ENCODE measurements at places on chromosomes 6 and 20.

DNA sequence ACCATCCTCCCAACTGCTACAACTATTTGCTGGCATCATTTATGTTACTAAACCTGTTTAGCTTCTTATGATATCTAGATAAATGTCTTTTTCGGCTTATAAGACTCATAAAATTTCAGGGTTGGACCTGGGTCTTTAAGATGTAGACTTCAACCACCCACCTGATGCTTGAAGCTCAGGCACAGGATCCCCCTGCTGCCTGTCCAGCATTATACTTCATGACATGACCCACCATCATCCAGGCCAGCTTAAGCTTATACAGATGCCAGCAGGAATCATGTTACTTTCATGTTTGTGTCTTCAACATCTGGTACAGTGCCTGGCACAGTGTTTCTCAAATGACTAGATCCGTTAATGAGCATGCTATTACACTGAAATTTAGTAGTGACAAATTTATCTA, 47.4 kb downstream of the SLC17A5 start:
- no peak for DNase-seq

DNA sequence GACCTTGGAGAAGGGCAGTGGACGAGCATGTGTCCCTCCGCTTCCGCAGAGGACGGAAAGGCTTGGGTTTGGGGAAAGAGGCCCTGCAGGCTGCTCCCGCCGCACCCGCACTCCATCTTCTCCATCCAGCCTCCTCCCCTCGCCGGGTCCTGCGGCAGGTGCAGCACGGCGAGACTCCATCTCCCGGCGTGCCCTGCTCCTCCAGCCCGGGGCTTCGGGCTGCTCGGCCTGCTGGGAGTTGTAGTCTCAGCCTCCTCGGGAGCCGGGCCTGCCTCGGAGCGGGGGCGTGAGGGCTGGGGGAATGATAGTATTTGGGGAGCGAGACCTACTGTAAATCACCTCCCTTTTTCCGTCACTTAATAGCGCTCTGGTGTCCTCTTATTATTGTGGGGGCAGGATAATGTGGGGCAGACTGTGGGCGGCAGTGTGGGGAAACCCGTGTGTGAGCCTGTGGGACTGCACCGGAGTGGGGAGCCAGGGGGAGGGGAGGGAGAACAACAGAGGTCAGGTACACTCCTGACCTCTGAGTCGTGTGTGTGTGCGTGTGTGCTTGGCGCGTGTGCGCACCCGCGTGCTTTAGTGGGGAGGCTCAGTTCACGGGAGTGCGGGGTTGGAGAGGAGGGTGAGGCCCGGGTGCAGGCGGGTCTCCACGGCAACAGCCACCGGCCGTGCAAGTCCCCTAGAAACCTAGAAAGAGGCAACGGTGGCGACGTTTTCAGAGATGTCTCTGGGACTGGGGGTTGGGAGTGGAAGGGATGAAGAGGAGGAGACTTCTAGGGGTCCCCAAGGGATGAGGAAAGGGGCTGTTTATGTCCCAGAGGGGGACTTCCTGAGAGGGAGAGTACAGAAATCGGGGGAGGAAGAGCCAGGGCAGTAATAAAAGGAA, 4.1 kb downstream of the TTBK1 start:
- DNase-seq, result peak; percentile 86

GRCh38 chr6:3619201-3619600, 132.3 kb downstream of the PXDC1 start:
- no peak for DNase-seq

- no peak for DNase-seq
Measured at GRCh38 chr6:2839982-2840748, 1.5 kb downstream of the SERPINB1 start.

DNA sequence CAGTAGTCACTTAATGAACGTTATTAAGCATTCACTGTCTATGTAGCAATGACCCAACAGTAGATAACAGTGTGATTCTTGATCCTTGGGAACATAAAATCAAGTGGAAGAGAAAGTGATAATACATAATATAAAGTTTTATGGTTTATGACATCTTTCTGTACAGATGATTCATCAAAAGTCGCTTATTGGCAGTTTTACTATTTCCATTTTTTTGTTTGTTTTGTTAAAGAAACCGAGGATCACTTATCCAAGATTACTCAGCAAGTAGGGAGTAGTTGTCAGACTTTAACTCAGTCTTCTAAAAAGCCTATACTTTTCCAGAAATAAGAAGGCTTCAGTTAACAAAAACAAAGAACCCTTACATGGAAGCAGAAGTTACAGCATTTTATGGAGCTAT, 260.8 kb downstream of the ZFAND3 start:
- no peak for DNase-seq

GRCh38 chr20:41050361-41051008, 21.9 kb downstream of the TOP1 start:
- no peak for DNase-seq

DNA sequence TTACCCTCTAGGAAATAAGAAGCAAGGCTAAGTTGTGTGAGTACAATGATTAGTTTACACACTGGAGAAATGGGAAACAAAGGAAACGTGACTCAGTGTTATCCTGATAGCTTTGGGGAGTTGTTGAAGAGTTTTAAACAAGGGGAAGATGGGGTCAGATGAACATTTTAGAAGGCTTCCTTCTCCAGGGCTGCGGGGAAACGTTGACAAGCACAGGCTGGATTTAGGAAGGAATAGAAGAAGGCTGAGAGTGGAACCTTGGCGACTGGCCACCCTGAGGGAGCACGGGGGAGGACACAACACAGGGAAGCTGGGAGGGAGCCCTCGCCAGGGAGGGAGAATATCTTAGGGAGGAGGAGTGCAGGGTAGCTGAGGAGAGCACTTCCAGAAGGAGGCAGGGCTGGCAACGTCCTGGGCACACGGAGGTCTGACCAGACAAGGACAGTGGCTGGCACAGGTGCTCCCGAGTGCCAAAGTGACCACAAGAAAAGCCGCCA, 134.7 kb downstream of the AIG1 start:
- DNase-seq, result peak; percentile 48

- DNase-seq, result no peak
Measured at GRCh38 chr6:61809004-61809595, 476.9 kb downstream of the KHDRBS2 start.

- DNase-seq, result no peak
Measured at GRCh38 chr6:33957892-33958525, 154.2 kb upstream of the MLN start.

DNA sequence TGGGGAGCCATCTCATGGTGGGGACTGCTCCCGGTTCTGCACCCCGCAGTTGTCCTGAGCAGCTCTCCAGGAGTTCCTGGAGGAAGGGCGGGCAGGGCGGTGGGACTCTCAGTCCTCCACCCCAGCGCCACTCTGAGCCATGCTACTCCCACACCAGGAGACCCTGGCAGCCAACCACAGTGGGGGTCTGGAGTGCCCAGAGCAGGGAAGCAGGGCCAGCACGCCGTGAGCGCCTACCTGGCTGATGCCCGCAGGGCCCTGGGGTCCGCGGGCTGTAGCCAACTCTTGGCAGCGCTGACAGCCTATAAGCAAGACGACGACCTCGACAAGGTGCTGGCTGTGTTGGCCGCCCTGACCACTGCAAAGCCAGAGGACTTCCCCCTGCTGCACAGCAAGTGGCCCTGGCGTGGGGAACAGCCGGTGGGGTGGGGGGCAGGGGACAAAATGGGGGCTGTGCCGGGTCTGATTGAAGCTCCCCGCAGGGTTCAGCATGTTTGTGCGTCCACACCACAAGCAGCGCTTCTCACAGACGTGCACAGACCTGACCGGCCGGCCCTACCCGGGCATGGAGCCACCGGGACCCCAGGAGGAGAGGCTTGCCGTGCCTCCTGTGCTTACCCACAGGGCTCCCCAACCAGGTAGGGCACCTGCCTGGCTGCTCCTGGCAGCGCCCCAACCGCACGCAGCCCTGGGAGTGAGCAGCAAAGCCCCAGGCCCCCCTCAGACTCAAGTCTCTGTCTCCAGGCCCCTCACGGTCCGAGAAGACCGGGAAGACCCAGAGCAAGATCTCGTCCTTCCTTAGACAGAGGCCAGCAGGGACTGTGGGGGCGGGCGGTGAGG, 1.6 kb upstream of the TNFRSF6B start:
- no peak for DNase-seq
